ENCODE measurements at places on chromosomes 11 and 22.

DNA sequence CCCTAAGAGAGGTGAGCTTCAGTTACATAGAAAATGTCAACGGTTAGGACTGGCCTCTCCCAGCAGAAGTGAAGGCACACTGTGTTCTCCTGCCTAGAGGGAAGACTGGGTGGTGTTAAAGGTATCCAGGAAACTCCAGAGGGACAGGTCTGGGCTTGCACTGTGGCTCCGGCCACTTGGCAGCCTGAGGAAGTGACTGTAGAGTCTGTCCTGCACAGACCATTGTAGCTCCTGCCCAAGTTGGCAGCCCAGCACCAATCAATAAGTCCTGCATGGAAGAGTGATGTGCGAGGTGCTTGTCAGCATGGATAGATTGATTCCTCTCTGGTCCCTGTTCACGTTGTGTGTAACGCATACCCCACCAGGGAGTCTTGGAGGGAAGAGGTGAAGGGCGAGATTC, 284.8 kb downstream of the TENM4 start:
- no peak for DNase-seq

- DNase-seq = no peak
Measured at GRCh38 chr11:7890417-7891172, 40.5 kb downstream of the OR10A6 start.

- DNase-seq = no peak
Measured at GRCh38 chr22:38030311-38031133, 26.7 kb upstream of the PICK1 start.

DNA sequence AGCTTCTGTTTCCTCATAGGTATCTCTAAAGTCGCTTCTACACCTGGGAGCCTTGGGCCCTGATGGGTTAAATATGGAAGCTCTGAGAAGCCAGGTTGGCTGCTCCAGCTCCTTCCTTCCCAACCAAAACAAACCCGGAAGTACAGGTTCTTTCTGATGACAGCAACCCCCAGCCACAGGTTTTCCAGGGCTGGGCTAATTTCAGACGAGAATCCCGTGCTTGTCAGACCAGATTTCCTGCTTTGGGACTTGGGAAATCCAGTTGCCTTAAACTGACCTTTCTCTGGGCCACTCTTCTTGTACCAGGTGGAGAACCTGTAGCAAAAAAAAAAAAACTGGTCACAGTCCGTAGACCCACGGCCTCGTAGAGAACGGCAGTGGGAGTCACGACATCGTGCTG, 51.9 kb downstream of the RBX1 start:
- DNase-seq = no peak

DNA sequence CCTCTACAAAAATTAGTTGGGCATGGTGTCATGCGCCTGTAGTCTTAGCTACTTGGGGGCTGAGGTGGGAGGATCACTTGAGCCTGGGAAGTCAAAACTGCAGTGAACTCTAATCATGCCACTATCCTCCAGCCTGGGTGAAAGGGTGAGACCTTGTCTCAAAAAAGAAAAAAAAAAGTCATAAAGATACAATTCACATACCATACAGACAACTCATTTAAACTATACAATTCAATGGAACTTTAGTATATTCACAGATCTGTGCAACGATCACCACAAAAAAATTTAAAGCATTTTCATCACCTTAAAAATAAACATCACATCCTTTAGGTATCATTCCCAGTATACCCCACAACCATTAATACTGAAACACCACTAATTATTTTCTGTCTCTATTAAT, 201.2 kb downstream of the PGR start:
- DNase-seq = no peak

All from stimulated activated CD4-positive, alpha-beta T cell treated with anti-CD3 and anti-CD28 coated beads, Interleukin-1b, Interleukin-23, amount 100 ng/mL, for 1 hour (primary cell).